ENCODE measurements at places on chromosomes 1 and 21.

GRCh38 chr1:153122831-153123421, 9.6 kb upstream of the SPRR2F start:
- DNase-seq: no peak

GRCh38 chr1:211479624-211480023, 12.3 kb downstream of the RD3 start:
- DNase-seq: no peak

DNA sequence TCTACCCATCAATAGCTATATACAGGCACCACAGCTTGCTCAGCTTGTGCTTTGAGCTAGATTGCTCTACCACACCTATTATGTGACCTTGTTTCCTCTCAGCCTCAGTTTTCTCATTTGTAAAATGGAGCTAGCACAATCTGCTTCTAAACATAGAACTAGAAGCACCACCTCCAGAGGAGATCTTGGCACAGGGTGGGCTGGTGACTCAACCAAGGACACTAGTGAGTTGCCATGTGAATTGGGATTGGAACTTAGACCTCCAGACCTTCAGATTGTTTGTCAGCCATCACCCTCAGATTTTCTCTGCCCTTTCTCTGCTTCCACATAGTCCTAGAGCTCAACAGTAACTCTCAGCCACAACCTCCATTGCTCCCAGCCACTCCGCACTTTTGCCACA, 3.0 kb upstream of the MACO1 start:
- DNase-seq: no peak

GRCh38 chr1:210070531-210070930, 132.5 kb downstream of the SYT14 start:
- no peak for DNase-seq

GRCh38 chr1:53893999-53894636, at the start of gene DIO1:
Gene DIO1 (plus strand): TSS chr1:53894187. CDS start chr1:53894211, 24 bp downstream.
- no peak for DNase-seq

DNA sequence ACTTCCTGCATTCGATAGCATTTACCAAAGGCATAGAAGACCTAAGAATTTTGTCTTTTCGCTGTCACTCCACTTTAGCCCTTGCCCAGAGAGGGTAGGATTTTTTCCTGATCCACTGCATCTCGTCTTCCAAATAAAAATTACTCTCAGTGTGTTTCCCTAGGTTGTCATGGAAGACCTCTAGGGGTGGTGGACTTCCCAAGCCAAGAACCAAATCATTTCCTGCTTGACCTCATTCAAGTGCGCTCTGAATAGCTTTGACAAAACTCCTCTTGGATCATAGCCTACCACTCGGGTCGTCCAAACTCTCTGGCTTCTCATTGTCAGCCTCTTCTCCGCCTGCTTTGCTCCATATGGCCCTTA, 431 bp upstream of the C1orf52 start:
- no peak for DNase-seq

DNA sequence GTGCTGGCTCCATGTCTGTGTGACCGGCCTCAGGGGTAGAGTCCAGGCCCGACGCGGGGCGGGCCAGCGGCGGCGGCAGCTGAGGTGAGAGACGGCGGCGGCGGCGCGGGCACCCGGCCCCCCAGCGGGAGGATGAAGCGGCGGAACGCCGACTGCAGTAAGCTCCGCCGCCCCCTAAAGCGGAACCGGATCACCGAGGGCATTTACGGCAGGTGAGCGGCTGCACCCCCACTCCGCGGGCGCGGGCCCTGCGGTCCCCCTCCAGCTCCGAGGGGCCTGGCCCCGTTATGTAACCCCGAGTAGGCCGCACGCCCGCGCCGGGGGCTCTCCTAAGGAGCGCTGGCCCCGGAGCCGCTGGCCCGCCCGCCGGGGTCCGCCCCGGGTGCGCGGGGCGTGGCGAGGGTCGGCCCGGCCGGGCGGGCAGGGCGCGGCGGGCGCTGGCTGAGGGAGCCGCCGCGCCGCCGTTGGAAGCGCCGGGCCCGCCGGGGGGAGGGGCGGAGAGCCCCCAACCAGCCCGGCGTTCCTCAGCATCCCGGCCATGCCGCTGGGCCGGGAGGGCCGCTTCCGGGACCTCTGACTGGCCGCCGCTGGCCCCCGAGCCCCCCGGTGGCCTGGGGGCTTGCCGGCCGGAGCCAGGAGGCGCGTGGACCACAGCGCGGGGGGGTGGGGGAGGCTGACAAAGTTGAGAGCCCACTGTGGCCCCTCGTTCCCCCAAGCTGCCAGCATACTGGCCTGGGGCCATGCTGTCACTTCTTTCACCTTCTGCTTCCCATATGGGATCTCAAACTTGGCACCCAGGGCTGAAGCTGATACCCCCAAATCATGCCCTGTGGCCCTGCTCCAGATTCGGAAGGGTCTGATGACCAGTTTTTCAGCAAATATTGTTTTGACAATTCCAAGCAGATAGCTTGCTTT, 527 bp downstream of the MACO1 start:
- DNase-seq: no peak

GRCh38 chr1:209023790-209024189, 559.7 kb upstream of the CAMK1G start:
- no peak for DNase-seq

DNA sequence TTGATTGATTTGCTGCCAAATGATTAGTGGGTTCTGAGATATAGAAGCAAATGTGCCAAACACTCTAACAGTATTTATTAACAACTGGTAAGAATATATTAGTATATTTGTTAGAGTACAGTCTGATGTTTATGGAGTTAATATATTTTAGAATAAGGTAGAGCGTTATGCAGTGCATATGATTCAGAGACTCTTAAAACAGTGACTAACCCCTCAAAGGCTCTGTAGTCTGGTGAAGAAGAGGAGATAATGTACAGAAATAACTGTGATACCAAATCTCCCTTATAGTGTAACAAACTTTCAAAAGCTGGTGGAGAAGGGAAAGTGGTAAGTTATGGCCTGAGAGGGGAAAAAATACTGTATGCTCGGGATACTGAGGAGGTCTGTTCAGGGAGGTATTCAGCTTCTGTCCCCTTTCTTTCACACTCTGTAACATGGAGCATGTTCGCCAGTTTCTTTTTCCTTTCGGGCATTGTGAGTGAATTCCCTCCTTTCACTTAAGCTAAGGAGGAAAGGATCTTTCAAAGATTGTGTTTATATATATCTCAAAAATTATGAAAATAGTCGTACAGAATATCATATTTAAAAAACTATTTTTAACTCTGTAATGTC, 121.2 kb downstream of the ADGRL2 start:
- DNase-seq: no peak

DNA sequence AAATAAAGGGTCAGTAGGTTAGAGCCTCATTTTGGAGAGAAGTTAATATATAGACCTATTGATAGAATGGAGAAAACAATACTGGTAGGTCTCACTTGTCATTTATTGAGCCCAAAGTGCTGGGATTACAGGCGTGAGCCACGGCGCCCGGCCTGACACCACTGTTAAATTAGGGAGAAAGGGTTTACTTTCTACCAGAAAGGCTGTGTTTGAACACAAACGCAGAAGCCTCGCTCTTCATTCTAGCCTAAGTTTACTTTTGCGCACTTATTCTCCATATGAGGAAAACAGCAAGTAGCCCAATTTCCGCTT, 710 bp upstream of the PRPF3 start:
- no peak for DNase-seq

DNA sequence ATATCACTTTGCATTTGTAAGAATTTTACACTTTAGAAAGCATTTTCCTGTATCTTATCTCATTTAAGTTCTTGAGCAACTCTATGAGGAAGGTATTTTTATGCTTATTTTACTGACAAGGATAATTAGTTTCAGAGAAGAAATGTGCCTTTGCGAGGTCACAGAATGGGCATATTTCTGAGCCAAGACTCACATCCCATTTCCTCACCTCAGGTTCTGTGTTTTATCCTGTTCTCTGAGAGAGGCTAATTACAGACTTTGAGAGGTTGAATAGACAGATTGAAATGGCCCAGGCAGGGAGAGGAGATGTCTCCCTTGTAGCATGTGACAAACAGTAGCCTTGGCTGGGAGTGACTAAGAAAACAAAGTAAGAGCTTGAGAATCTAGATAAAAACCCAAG, 39.1 kb upstream of the ZC3H11B start:
- DNase-seq: no peak

DNA sequence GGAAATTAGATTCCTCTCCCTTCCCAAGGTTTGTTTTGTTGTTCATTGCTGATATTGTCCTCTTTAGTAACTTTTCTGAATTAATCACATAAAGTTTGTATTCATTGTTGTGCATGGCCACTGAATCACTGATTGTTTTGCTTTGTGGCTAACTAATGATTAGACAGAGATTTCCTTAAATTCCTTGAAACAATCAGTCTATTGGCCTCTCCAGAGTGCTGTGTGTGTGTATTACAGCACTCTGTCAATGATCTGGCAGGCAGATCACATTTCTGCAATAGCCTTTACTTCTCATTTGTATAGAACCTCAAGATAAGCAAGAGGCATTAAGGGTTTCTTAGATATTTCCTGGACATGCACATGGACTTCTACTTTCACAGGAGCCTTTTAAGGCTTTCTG, 78.6 kb downstream of the DUSP10 start:
- no peak for DNase-seq

DNA sequence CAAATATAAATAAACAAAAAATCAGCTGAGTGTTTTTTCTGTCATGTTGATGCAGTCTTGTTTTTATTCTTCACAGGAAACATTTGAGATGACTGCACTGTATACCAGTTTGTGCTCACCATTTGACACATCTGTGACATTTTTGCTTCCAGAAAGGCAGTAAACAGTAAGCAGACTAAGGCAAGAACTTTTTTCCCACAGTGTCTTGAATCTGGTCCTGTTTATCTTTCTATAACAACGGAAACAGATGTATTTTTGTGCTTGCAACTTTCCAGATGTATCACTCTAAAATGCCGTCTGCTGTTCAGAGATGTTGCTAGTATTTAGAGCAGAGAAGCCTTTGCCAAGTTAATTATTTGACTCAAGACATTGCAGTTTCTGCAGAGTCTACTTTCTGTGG, 105.5 kb downstream of the ZC3H11B start:
- no peak for DNase-seq

DNA sequence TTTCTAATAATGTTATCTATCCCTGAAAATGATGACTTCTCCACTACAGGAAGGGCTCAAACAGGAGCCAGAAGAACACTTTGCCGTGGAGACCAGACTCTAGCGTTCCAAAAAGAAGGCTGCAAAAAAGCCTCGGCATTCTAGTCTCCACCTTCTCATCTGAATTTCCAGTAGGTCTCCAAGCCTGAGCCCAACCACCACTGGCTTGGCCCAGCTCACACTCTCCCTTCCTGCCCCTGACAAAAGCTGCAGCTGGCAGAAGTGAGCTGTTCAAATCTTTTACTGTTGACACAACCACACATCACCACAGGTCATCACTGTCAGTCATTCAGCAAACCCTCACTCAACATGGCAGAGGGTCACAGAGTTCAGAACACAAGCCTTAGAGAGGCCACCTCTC, 69.3 kb downstream of the CAMK2N1 start:
- no peak for DNase-seq

GRCh38 chr1:78102082-78102481, 56.3 kb downstream of the GIPC2 start:
- DNase-seq: no peak

DNA sequence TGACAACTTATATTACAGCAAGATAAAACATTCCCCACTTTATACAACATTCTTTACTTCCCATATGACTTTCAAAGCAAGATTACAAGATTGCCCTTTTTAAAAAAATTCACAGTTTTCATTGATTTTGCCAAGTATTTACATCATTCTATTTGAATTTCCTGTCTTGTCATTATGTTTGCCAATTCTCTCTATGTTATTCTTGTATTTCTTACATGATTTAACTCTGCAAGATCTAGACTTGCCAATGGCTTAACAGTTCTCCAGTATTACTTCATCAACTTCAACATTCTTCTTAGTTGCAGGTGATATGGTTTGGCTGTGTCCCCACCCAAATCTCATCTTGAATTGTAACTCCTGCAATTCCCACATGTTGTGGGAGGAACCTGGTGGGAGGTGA, 31.6 kb downstream of the FMO4 start:
- DNase-seq: no peak

- no peak for DNase-seq
Observed at GRCh38 chr1:237953238-237953637, 62.5 kb upstream of the ZP4 start.

DNA sequence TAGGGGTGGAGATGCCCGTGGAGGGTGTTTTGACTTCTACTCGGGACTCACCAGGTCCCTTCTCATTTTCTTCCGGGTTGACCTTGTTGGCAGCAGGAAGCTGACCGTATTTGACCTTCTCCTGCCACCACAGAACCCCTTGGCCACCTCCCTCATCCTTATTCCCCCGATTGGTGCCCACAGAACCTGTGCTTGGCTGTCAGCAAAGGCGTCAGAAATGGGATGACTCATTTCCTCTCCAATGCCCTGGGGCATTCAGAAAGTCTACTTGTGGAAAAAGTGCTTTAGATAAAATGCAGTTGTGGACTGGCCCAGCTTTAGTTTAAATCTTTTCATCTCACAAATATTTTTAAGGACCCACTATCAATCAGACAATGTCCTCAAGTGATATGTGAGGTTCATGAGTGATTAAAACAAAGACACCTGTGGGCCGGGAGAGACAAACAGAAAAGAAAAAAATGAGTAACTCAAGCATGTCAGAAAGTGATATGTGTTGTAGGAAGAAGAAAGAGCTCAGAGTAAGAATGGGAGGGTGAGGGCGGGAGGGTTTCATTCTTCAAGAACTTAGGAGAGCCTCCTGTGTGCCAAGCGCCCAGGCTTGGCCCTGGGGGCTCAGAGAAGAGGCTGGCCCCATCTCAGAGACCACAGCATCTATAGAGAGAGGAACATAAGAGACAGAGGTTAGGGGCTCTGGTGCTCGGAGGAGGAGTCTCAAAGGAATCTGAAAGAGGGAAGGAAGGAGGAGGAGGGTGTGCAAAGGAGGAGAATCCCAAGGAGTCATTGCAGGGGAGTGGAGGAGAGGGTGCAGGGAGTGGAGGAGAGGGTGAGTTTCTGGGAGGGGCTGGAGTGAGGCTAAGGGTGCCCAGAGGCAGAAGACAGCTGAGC, 221.6 kb upstream of the VAMP3 start:
- DNase-seq: peak; percentile 4

DNA sequence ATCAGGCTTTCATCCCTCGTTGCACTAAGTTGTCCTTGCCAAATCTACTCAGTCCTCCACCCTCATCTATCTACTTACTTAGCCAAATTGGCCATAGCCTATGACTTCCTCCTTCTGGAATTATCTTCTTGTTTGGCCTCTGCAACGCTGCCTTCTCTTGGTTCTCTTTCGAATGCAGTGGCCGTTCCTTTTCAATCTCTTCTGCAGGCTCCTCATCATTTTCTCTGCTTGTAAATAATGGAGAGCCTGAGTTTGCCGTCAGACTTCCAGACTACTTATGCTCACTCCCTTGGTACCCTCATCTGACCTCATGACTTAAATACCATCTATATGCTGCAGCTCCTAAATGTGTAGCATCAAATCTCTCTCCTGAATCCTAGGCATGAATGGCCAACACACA, 22.4 kb upstream of the SRRM1 start:
- no peak for DNase-seq

GRCh38 chr1:68101829-68102228, 51.4 kb upstream of the DIRAS3 start:
- DNase-seq: no peak
